ENCODE measurements at places on chromosomes 7 and 10. TPM values are rescaled to one million over a fixed set of nuclear protein-coding genes. Genes with fewer than 3 reads are reported as not detected.

The LRIT1 gene
- not detected for polyA plus RNA-seq

The AFAP1L2 gene
- 2.3 TPM for polyA plus RNA-seq

The METTL27 gene
- polyA plus RNA-seq = 10.1 TPM

The CAV2 gene
- 4.2 TPM for polyA plus RNA-seq

The GIMAP8 gene
- polyA plus RNA-seq = 0.06 TPM

The PNLIPRP2 gene
- 0.19 TPM for polyA plus RNA-seq

The OR2A12 gene
- not detected for polyA plus RNA-seq

The MOGAT3 gene
- 0.21 TPM for polyA plus RNA-seq

The IGF2BP3 gene
- 52.0 TPM for polyA plus RNA-seq

The ACSL5 gene
- 0.09 TPM for polyA plus RNA-seq

The SNX8 gene
- polyA plus RNA-seq = 50.9 TPM

The EPDR1 gene
- polyA plus RNA-seq = 4.4 TPM

The SPOCK2 gene
- polyA plus RNA-seq = 1.2 TPM

The HOXA2 gene
- not detected for polyA plus RNA-seq

The C10orf105 gene
- 0.19 TPM for polyA plus RNA-seq

The PRRT4 gene
- 0.55 TPM for polyA plus RNA-seq

The STK32C gene
- 24.1 TPM for polyA plus RNA-seq

The ATOH7 gene
- polyA plus RNA-seq = 0.23 TPM

The GTF2IRD1 gene
- 40.9 TPM for polyA plus RNA-seq

The GSTO2 gene
- 51.3 TPM for polyA plus RNA-seq

The CNTNAP2 gene
- 43.9 TPM for polyA plus RNA-seq

The TSPAN15 gene
- 6.6 TPM for polyA plus RNA-seq

The INTS1 gene
- polyA plus RNA-seq = 35.1 TPM

The PRLHR gene
- polyA plus RNA-seq = 0.07 TPM

The UROS gene
- 39.0 TPM for polyA plus RNA-seq

The RBM20 gene
- 0.03 TPM for polyA plus RNA-seq

The FAM171A1 gene
- 11.3 TPM for polyA plus RNA-seq

Data from GM23338 (cell line).